NCI-H2081 treated with DMSO at 0.1 percent for 48 hours (cell line): ENCODE measurements at places on chromosomes 13 and 19.

DNA sequence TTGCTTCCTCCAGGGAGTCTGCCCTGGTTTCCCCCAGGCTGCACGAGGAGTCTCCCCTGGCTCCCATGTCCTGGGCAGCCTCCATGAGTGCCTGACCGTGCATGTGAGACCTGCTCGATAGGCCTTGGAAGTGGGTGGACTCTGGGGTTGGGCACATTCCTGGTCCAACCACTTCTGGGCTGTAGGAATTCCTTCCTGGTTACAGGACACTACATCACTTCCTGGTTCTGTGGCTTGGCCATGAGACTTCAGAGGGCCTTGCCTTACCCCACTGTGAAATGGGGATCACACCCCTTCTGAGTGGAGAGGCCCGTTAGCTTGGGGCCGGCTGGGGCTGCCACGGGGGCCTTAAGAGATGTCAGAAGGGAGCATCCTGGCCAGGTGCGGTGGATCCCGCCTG lies 4.0 kb upstream of the ZNF628 start:
- DNase-seq = no peak

- no peak for DNase-seq
Observed at GRCh38 chr13:80858131-80858530, 517.2 kb upstream of the SPRY2 start.

DNA sequence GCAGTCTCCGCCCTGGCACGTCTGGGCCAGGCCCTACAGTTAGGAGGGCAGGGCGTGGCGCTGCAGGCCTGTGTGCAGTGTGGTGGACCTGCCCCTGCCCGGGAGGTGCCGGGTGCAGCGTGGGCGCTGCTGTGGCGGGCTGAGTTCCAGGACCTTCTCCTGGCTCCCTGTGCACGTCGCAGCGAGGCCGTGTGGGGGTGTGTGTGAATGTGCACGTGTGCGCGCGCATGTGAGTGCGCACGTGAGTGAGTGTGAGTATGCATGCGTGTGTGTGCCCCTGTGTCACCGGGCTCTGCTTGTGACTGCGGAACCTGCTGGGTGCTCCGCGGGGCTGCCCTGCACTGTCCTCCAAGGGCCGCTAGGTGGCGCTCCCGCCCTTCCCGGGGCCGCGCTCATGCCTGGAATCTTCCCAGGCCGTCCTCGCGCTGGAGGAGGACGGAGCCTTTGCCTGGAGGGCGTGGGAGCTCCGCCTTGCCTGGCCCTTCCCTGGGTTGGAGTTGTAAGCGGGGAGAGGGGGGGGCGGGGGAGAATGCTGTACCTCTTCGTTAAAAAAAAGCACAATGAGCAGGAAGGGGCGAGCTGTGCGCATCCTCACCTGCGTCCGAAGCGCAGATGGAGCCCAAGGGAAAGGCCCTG lies 79.3 kb downstream of the KDM4B start:
- peak; percentile 12 for DNase-seq

GRCh38 chr13:98181111-98181815 lies 4.2 kb upstream of the RNF113B start:
- no peak for DNase-seq

- no peak for DNase-seq
Observed at GRCh38 chr13:114285166-114285808, 3.9 kb downstream of the UPF3A start.

GRCh38 chr13:73623281-73623680 lies 510.9 kb downstream of the KLF12 start:
- no peak for DNase-seq

GRCh38 chr19:6800991-6801484 lies 28.5 kb downstream of the VAV1 start:
- no peak for DNase-seq

DNA sequence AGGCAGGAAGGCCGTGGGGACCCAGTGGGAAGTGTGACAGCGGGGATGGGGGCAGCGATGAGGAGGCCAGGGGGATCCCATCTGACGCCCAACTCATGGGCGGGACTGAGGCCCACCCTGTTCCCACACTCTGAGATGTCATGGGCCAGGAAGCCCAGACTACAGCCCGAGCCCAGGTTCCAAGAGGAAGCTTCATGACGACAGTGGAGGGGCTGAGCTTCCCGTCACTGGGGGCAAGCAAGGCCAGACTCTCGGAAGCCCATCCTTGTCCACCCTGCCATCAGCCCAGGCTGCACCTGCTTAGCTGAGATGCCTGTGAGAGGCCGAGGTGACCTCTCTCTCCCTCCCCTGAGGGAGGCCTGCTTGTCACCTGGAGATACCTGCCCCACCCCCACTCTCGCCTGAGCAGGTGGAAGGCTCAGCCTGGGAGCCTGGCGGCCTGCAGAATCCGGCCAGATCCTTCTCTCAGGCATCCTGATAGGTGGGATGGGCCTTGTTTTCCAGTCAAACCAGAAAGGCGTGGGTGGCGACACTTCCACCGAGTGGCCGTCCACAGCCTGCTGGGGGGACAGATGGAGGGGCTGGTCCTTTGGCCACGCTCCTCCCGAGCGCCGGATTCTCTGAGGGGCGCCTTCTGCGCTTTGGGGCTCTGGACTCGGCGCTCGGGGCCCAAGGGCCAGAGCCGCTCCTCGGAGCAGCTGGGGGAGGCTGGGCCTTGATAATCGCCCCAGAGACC lies 4.8 kb downstream of the ZBTB7A start:
- no peak for DNase-seq

GRCh38 chr19:5182751-5183150 lies 157.9 kb downstream of the PTPRS start:
- DNase-seq = no peak

GRCh38 chr13:58300974-58301681 lies 669.6 kb downstream of the PCDH17 start:
- DNase-seq = no peak

DNA sequence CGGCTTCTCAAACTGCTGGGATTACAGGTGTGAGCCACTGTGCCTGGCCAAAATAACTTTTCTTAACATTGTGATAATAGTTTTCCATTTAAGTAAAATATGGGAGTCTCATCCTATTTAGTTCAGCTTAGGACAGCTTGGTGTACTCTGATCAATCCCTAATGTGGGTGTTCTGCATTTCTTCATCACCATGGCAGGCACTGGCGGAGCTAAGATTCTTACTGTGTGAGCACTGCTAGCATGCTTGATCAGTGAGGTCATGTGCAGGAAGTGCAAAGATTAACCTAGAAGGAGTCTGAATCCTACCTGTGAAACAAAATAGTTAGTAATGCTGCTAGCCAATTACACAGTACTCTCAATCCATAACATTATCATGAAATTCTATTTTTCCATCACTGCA lies 1684.2 kb upstream of the SLC10A2 start:
- DNase-seq = no peak

- DNase-seq = no peak
Observed at GRCh38 chr19:55474269-55475265, 1.9 kb upstream of the ZNF628 start.

GRCh38 chr13:22073718-22074117 lies 402.8 kb downstream of the FGF9 start:
- no peak for DNase-seq

DNA sequence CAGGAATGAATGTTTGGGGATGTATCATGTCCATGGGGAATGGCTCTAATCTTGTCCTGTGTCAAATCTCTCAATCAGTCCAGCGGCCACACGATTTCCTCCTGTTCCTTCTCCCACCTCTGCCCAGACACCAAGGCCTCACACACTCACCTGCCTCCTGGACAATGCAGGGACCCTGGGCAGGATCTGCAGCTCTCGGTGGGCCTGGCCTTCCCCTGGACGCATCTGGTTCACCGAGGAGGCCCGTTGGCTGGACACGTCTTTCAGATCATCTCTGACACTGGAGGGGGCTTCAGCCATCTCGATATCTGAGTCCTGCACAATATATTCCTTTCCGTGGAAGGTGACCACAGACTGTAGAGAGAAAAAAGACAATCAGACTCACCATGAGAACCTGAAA lies 21.4 kb downstream of the ZSCAN5C start:
- DNase-seq = no peak

- DNase-seq = no peak
Observed at GRCh38 chr19:1663852-1664251, 11.4 kb upstream of the TCF3 start.

- no peak for DNase-seq
Observed at GRCh38 chr13:35256459-35257148, 219.9 kb downstream of the MAB21L1 start.

DNA sequence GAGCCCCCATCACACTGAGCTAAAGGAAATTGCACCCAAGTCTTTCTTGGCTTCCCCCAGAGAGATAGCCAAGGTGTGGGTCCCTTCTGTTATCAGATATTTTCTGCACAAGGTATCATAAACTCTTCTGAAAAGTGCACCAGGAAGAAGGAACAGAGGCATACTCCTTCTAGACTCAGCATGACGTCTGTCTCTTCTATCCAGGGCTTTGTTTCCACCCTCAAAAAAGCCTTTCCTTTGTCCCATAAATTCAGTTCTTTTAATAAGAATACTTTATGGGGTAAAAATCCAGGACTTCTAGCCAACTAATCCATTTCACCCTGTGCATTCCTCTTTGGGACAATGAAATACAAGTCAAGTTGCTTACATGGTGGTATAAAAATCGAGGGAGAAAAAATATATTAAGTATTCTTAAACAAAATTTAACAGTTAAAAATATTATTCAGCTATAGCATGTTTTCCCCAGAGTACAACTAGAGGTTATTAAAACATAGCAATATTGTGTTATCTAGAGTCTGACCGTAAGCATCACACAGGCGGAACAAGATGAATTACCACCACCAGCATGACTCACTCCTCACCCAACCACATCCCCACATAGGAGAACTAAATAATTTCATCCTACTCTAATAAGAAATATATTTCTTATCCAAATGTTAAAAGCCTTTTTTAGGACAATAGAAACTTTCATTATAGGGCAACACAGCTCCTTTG lies 79.9 kb upstream of the GPC6 start:
- no peak for DNase-seq

- peak; percentile 26 for DNase-seq
Observed at GRCh38 chr13:71879129-71879535, 12.1 kb upstream of the DACH1 start.

- no peak for DNase-seq
Observed at GRCh38 chr13:94239135-94239534, 240.3 kb downstream of the DCT start.

GRCh38 chr13:53848366-53848961 lies 819.9 kb downstream of the OLFM4 start:
- DNase-seq = no peak

GRCh38 chr13:42367831-42368230 lies 95.9 kb downstream of the AKAP11 start:
- DNase-seq = no peak

- no peak for DNase-seq
Observed at GRCh38 chr19:15282311-15282705, 50.0 kb downstream of the BRD4 start.

DNA sequence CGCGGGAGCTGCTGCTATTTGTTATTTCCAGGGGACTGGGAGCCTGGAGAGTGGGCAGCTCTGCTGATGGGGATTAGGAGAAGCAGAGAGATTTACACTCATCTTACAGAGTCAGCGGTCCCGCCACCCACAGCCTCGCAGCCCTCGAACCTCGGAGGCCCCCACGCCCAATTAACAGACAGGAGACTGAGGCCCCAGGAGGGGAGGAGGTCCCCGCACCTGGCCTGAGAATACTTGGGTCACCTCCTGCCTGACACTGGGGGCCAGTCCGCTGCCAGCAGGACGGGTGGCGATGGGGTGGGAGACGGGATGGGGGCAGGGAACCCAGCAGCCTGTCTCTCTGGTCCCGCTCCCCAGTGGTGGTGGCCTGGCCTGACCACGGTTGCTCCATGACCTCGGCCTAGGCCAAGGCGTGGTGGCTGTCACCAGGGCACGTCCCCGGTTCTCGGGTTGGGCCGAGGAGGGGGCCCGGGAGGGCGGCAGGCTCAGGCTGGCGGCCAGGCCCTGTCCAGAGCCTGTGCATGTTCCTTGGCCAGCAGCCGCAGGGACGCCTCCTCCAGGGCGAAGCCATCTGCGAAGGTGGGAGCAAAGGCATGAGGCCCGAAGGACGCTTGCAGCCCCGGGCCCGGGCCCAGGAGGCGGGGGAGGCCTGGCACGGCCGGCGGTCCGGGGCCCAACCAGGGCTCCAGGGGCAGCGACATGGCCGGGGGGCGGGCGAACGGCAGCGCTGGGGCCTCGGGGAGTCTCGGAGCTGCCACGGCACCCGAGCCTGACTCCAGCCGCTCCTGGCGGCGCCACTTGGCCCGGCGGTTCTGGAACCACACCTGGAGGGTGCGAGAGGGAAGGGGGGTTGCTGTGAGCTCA lies 1.7 kb downstream of the RAX2 start:
- DNase-seq = no peak

- no peak for DNase-seq
Observed at GRCh38 chr13:111900390-111901131, 166.4 kb upstream of the SOX1 start.

- no peak for DNase-seq
Observed at GRCh38 chr19:52535771-52536447, 8.4 kb downstream of the ZNF808 start.

GRCh38 chr13:81001828-81002385 lies 661.0 kb upstream of the SPRY2 start:
- no peak for DNase-seq

GRCh38 chr19:56687031-56687430 lies 15.5 kb upstream of the ZNF835 start:
- DNase-seq = no peak

GRCh38 chr13:94667190-94667589 lies 45.2 kb downstream of the SOX21 start:
- DNase-seq = no peak

GRCh38 chr19:44684892-44685863 lies 13.8 kb upstream of the CEACAM16 start:
- DNase-seq = no peak

DNA sequence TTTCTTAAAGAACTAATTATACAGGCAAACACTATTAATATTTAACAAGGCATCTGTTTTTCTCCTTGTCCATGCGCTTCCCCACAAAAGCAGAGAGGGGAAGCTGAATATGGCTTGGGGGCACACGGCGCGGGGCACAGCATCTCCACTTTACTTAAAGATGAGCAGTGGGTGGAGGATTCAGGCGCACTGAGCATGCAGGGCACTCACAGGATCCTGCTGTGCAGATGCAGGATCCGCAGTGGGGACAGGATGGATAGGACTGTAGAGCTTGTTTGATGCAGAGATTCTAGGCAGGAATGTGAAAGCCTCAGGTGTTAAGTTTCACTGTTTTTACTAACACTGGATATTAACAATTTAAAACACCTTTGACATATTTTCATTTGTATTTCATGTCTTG lies 43.3 kb downstream of the ATP11A start:
- DNase-seq = peak; percentile 82

- no peak for DNase-seq
Observed at GRCh38 chr19:17721821-17722220, 2.5 kb downstream of the MAP1S start.

GRCh38 chr13:33717775-33718174 lies 100.2 kb upstream of the RFC3 start:
- no peak for DNase-seq
